Aorta (tissue), 5 donors: ENCODE measurements at places on chromosomes 1 and 21. TPM values are rescaled to one million over a fixed set of nuclear protein-coding genes. Genes with fewer than 3 reads are reported as not detected.

GRCh38 chr1:7117399-7118281, 332.4 kb downstream of the CAMTA1 start:
- no peaks in the 10 kb centered on the region for H3K36me3 ChIP-seq
- peaks cover 4% of the 10 kb centered on the region for H3K4me1 ChIP-seq
- peak; percentile 80 for DNase-seq
- H3K27ac ChIP-seq: no peak overlapping the region
- no peak overlapping the region for H3K4me3 ChIP-seq

- DNase-seq: no peak
- no peaks in the 10 kb centered on the region for H3K27me3 ChIP-seq
- no peaks in the 10 kb centered on the region for H3K4me1 ChIP-seq
Observed at GRCh38 chr1:54846716-54847284, 40.2 kb downstream of the DHCR24 start.

DNA sequence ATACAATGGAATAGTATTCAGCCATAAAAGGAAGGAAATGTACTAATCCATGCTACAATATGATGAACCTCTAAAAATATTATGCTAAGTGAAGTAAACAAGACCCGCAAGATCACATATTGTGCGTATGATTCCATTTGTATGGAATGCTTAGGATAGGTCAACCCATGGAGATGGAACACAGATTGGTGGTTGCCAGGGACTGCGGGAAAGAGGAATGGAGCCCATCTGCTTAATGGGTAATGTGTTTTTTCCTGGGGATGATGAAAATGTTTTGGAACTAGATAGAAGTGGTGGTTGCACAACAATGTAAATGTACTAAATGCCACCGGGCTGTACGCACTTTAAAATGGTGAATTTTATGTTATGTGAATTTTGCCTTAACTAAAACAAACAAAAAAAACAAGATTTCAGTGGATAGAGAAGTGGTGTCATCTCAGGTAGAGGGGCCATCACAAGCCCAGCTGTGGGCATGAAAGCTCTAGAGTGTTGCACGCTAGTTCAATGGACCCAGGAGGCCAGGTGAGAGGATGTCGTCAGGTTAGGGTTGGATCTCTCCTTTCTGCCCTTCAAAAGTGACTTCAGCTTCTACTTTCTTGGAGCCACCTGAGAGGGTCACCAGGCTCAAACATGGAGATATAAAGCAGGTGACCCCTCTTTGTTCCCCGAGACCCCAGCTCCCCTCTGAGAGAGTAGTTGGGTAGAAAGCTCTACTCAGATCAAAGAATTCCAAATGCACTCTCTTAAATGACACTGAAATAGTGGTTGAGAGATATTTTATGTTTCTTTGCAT, 2.5 kb downstream of the C1orf115 start:
- no peak overlapping the region for H3K27ac ChIP-seq
- H3K4me3 ChIP-seq: no peak overlapping the region
- no peaks in the 10 kb centered on the region for H3K27me3 ChIP-seq
- DNase-seq: no peak
- H3K4me1 ChIP-seq: no peaks in the 10 kb centered on the region

GRCh38 chr1:10838541-10838940, 42.1 kb upstream of the CASZ1 start:
- H3K36me3 ChIP-seq: no peaks in the 10 kb centered on the region
- no peaks in the 10 kb centered on the region for H3K4me1 ChIP-seq
- H3K27me3 ChIP-seq: no peaks in the 10 kb centered on the region

GRCh38 chr21:32131960-32132359, 146.9 kb downstream of the MIS18A start:
- no peak overlapping the region for H3K27ac ChIP-seq
- no peaks in the 10 kb centered on the region for H3K36me3 ChIP-seq
- DNase-seq: no peak
- H3K27me3 ChIP-seq: no peaks in the 10 kb centered on the region
- H3K4me3 ChIP-seq: no peak overlapping the region

DNA sequence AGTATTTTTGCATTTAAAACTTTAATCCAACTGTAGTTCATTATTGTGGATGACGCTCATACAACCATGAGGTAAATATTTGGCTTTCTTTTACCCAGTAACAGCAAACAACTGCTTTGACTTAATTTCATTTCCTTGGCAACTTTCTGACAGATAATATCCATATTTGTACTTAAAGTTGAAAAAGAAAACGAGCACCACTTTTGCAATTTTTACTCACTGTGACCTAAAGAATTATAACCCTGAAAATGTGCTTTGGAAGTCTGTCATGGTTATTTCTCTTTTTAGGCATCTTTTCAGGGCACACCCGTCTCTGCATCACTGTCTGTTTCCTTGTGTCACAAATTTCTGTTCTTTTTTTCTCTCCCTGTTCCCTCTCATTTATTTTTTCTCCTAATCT, 918 bp upstream of the CD2 start:
- DNase-seq: no peak
- H3K36me3 ChIP-seq: no peaks in the 10 kb centered on the region
- no peak overlapping the region for H3K27ac ChIP-seq
- no peak overlapping the region for H3K4me3 ChIP-seq
- H3K27me3 ChIP-seq: no peaks in the 10 kb centered on the region

DNA sequence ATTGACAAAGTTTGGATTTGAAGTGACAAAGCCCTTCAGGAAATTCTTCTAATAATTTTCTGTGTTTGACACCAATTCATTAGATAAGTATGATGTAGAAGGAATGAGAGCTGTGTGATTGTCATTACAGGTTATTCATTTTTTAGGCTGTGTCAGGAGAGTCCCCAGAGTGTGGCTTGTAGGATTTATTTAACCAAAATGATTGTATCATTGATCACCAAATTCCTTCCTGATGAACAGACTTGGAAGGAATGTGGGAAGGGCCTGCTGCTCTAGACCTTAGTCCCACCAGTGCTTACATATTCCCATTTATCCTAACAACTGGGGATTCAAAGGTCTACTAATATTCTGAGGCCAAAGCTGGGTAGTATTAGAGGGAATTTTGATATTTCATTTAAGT, 383.3 kb upstream of the KAZN start:
- H3K4me3 ChIP-seq: no peak overlapping the region
- H3K27me3 ChIP-seq: no peaks in the 10 kb centered on the region
- H3K36me3 ChIP-seq: no peaks in the 10 kb centered on the region
- no peak overlapping the region for H3K27ac ChIP-seq
- H3K4me1 ChIP-seq: no peaks in the 10 kb centered on the region

DNA sequence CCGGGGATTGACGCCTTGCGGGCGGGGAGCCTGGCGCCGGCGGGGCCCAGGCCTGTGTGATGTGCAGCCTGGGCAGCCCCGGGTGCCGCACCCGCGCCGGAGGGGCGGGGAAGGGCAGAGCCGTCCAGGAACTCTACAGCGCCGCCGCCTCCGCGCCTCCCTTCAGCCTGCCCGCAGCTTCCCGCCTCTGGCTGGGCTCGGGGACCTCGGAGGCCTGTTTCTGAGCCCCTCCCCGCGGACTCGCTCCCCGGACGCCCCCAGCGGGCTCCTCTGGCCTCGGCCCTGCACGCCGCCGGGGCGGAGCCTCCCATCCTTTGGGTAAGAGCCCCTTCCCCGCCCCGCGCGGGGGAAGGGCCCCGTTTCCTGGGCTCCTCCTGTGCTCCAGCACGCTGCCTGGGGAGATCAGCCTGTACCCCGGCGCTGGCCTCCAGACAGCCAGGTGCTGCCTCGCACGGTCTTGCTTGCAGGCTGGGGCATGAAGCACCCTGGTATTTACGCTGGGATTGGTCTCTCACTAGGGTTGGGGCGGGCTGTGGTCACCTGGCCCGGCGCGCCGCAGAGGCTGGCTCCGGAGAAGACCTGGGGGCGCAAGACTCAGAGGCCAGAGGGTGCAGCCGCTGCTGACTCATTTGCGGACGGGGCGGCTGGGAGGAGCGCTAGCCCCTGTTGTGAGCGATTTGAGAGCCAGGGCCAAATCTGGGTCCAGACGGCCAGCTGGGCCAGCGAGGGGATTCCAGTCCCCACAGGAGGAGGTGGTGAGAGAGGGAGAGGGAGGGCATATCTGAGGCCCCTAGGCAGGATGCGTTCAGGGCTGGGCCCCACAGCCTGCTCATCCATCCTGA, 5.7 kb upstream of the ACOT11 start:
- H3K36me3 ChIP-seq: no peaks in the 10 kb centered on the region
- H3K27me3 ChIP-seq: no peaks in the 10 kb centered on the region
- H3K4me3 ChIP-seq: peak overlapping the region; percentile 69
- peak; percentile 90 for DNase-seq
- no peaks in the 10 kb centered on the region for H3K4me1 ChIP-seq

DNA sequence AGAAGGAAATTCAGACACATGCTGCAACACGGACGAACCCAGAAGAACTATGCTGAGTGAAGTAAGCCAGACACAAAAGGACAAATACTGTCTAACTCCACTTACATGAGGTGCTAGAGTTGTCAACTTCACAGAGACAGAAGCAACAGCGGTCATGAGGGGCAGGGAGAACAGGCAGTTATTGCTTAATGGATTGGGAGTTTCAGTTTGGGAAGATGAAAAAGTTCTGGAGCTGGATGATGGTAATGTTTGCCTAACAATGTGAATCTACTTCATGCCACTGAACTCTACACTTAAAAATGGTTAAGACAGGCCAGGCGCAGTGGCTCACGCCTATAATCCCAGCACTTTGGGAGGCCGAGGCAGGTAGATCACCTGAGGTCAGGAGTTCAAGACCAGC, 12.1 kb downstream of the PARP1 start:
- H3K4me3 ChIP-seq: no peak overlapping the region
- no peak for DNase-seq
- no peak overlapping the region for H3K27ac ChIP-seq
- no peaks in the 10 kb centered on the region for H3K27me3 ChIP-seq

DNA sequence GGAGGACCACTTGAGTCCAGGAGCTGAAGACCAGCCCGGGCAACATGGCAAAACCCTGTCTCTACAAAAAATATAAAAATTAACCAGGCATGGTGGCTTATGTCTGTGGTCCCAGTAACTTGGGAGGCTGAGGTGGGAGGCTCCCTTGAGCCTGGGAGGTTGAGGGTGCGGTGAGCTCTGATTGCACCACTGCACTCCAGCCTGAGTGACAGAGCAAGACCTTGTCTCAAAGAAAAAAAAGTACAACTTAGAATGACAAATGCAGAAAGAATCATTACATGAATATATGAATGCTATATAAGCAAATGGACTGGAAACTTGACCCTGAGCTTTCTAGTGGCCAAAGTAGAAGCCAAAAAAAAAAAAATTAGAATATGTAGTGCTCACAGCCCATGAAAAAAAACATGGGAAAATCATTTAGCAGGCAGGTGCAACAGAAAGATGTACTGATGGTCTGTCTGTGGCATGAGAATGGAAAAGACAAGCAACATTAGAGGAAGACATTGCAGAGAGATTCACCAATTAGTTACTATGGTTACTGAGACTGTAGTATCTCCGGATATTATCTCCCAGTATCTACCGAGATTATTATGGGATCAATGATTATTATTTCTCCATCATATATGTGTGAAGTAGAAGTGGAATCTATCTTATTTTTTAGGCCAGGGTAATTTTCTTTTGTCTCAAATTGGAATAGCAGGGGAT, 19.2 kb downstream of the ELAPOR1 start:
- H3K4me3 ChIP-seq: no peak overlapping the region
- no peak overlapping the region for H3K27ac ChIP-seq
- H3K27me3 ChIP-seq: no peaks in the 10 kb centered on the region
- H3K36me3 ChIP-seq: no peaks in the 10 kb centered on the region

DNA sequence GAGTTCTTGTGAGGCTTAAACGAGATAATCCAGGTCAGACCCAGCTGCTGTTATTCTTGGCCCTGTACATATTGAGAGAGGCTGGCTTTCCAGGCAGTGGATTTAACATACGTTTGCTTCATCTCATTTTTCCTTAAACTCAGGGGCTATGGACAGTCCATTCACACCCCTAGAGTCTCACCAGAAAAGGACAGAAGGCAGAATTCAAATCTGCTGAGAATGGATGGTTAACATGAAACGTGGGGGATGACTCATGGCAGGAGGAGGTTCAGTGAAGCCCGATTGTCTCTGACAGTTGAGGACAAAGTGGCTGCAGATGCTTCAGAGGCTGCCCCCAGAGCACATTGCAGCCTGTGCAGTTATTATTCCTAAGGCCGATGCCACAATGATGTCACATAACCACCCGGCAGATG, 39.5 kb downstream of the TGFB2 start:
- no peaks in the 10 kb centered on the region for H3K4me1 ChIP-seq
- DNase-seq: no peak
- H3K27ac ChIP-seq: no peak overlapping the region
- no peaks in the 10 kb centered on the region for H3K27me3 ChIP-seq
- no peaks in the 10 kb centered on the region for H3K36me3 ChIP-seq

DNA sequence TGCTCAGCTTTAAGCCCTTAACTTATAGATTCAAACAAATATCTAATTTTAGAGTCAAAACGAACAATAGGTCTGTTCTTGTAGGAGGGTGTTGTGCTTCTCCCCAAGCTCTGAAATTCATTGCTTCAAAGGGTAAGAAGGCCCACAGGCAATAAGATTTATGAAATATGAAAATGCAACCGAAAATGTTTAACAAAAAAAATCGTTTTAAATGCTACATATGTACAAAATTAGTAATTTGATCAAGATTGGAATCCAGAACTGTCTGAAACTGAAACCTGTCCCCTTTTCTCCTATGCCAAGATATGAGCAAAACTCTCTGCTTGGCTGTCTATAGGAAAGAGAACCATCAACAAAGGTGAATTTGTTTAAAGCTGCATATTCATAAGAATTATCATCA, 534.3 kb downstream of the PLPP3 start:
- H3K36me3 ChIP-seq: no peaks in the 10 kb centered on the region
- no peak overlapping the region for H3K4me3 ChIP-seq
- no peak overlapping the region for H3K27ac ChIP-seq
- DNase-seq: no peak

- no peaks in the 10 kb centered on the region for H3K36me3 ChIP-seq
- peak overlapping the region; percentile 8 for H3K27ac ChIP-seq
- peak; percentile 82 for DNase-seq
- peaks cover 5% of the 10 kb centered on the region for H3K4me1 ChIP-seq
Observed at GRCh38 chr1:60989749-60990713, 92.3 kb upstream of the NFIA start.

DNA sequence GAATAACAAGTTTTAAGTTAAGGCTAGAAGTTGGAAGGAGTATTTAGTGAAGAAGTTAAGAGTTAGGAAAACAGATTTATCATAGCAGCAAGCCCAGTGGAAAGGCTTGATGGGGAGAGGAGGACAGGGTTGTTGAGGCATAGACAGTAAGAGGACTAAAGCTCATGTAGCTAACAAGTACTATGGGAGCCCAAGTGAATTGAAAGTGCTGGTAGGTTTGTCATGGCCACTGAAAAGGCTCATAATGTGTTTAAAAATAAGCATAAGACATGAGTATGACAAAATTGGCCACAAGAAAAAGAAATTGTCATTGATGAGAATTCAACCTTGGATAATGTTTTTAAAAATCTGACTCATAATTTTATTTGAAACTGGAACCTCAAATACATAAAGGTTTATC, 49.2 kb upstream of the CRB1 start:
- no peaks in the 10 kb centered on the region for H3K27me3 ChIP-seq
- H3K4me3 ChIP-seq: no peak overlapping the region
- H3K36me3 ChIP-seq: no peaks in the 10 kb centered on the region
- DNase-seq: no peak
- no peak overlapping the region for H3K27ac ChIP-seq
- H3K4me1 ChIP-seq: no peaks in the 10 kb centered on the region

Gene PINK1
- 90.2 TPM for total RNA-seq

Gene GJC2
- 4.3 TPM for total RNA-seq

Gene RGS18
- 5.4 TPM for total RNA-seq

Gene IL10
- 2.7 TPM for total RNA-seq

Gene CFHR2
- not detected for total RNA-seq

Gene TEX38
- total RNA-seq: not detected

Gene HSD3B1
- not detected for total RNA-seq

Gene DMBX1
- total RNA-seq: not detected

Gene VHLL
- total RNA-seq: not detected

Gene ETV3L
- total RNA-seq: not detected

Gene VANGL1
- 10.5 TPM for total RNA-seq

Gene RPS27
- 1,406 TPM for total RNA-seq

Gene SPRR2B
- total RNA-seq: not detected
